Placental pericyte (primary cell): ENCODE measurements at places on chromosomes 13 and 19. TPM values are rescaled to one million over a fixed set of nuclear protein-coding genes. Genes with fewer than 3 reads are reported as not detected.

URAD gene
- total RNA-seq, result not detected in 2 replicates

SYNGR4 gene
- total RNA-seq, result not detected in 2 replicates

CEACAM8 gene
- not detected in 2 replicates for total RNA-seq

TTYH1 gene
- total RNA-seq, result not detected in 2 replicates

CYP2B6 gene
- not detected in 2 replicates for total RNA-seq

ADGRL1 gene
- 2.6 and 2.8 TPM in 2 replicates for total RNA-seq

ZNF69 gene
- 3.1 and 8.3 TPM in 2 replicates for total RNA-seq

SIGLEC8 gene
- total RNA-seq, result not detected in 2 replicates

OR10H1 gene
- not detected in 2 replicates for total RNA-seq

KIRREL2 gene
- total RNA-seq, result not detected in 2 replicates

FXYD3 gene
- not detected in 2 replicates for total RNA-seq

LGALS14 gene
- not detected in 2 replicates for total RNA-seq

ZNF600 gene
- 6.1 and 7.0 TPM in 2 replicates for total RNA-seq

FSD1 gene
- total RNA-seq, result 3.3 and 10.0 TPM in 2 replicates

NRTN gene
- total RNA-seq, result 0.22 TPM in 1 of 2 replicates, not detected in the other

LRRC63 gene
- not detected in 2 replicates for total RNA-seq

TEX29 gene
- not detected in 2 replicates for total RNA-seq

GPR12 gene
- total RNA-seq, result not detected in 2 replicates

FUT6 gene
- total RNA-seq, result not detected in 2 replicates

SLC25A41 gene
- under 0.01 TPM in 1 of 2 replicates, not detected in the other for total RNA-seq

ZNF665 gene
- total RNA-seq, result 2.6 and 3.1 TPM in 2 replicates

NLRP9 gene
- total RNA-seq, result not detected in 2 replicates

ZNF766 gene
- 3.5 and 7.6 TPM in 2 replicates for total RNA-seq

NTN5 gene
- not detected in 2 replicates for total RNA-seq

AMER2 gene
- total RNA-seq, result not detected in 2 replicates

ZNF491 gene
- total RNA-seq, result 0.22 and 1.6 TPM in 2 replicates

C1QTNF9 gene
- not detected in 2 replicates for total RNA-seq

MTUS2 gene
- total RNA-seq, result under 0.01 and 0.57 TPM in 2 replicates

KIR3DL1 gene
- total RNA-seq, result not detected in 2 replicates

TPP2 gene
- total RNA-seq, result 89.5 and 116 TPM in 2 replicates

PCP2 gene
- total RNA-seq, result not detected in 2 replicates

SRRM5 gene
- 0.22 TPM in 1 of 2 replicates, not detected in the other for total RNA-seq

ZNF738 gene
- 2.2 and 8.4 TPM in 2 replicates for total RNA-seq

LYPD5 gene
- total RNA-seq, result under 0.01 TPM in 1 of 2 replicates, not detected in the other

RNF225 gene
- total RNA-seq, result 0.22 and 0.43 TPM in 2 replicates

ZNF837 gene
- total RNA-seq, result 1.8 and 2.4 TPM in 2 replicates

ACP7 gene
- not detected in 2 replicates for total RNA-seq
